ENCODE measurements at places on chromosomes 4 and X. TPM values are rescaled to one million over a fixed set of nuclear protein-coding genes. Genes with fewer than 3 reads are reported as not detected.

Gene UGT2A1
- total RNA-seq: 1.6 TPM

DNA sequence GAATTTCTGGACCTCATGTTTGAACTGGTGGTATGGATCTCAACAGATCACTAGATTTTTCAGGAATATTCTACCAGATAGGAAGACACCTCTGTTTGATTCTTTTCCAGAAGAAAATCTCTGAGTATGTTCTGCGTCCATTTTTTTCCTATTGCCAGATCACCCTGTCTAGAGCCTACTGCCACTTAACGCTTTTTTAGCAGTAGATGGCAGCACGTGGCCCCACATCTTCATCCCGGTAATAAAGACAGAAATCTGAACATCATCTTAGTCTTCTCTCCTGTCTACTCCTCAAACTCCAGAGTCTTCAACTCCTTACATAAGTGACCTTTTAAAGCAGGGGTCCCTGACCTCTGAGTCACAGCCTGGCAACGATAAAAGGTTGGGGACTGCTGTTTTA, 184.7 kb downstream of the TMA16 start:
- H3K4me3 ChIP-seq: no peak overlapping the region
- H3K27me3 ChIP-seq: no peaks in the 10 kb centered on the region
- H3K36me3 ChIP-seq: no peaks in the 10 kb centered on the region

DNA sequence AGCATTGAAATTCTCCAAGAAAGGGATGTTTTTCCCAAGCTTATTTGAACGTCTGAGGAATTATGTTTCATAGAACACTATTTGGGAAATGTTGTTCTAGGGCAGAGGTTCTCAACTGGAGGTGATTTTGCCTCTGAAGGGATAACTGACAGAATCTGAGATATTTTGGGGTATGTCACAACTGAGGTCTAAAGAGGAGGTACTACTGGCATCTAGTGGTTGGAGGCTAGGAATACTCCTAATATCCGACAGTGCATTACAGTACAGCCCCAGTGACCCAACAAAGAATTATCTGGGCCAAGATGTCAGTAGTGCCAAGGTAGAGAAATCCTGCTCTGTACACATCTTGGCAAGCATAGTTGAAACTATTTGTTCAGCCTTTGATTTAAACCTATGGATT, 6.4 kb downstream of the HSPA4L start:
- no peak overlapping the region for H3K4me3 ChIP-seq
- peaks cover under 1% of the 10 kb centered on the region for H3K4me1 ChIP-seq
- H3K27ac ChIP-seq: no peak overlapping the region
- DNase-seq: no peak
- no peaks in the 10 kb centered on the region for H3K27me3 ChIP-seq

- DNase-seq: no peak
- H3K4me3 ChIP-seq: no peak overlapping the region
- no peaks in the 10 kb centered on the region for H3K4me1 ChIP-seq
- H3K36me3 ChIP-seq: no peaks in the 10 kb centered on the region
- H3K27me3 ChIP-seq: no peaks in the 10 kb centered on the region
Measured at GRCh38 chr4:93263166-93263565, 565.4 kb upstream of the ATOH1 start.

GRCh38 chr4:184563621-184564020, 85.6 kb downstream of the CASP3 start:
- H3K27ac ChIP-seq: no peak overlapping the region
- DNase-seq: no peak

DNA sequence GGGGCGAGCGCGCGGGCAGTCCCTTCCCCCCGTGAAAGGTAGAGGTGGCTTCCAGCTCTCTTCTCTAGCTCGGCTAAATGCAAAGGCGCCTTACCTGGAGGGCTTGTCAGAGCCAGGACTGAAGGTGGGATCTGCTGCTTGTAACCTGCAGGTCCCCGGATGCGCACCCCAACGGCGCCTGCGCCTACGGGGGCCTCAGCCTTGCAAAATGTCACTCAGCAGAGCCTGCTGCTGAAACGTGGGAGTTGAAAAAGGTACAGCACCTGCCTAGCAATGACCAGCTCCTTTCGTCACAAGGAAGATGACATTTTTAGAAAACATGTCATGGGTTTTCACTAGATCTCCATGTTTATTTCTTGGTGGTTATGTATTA, 583 bp downstream of the ABHD18 start:
- DNase-seq: no peak
- no peaks in the 10 kb centered on the region for H3K27me3 ChIP-seq
- H3K4me3 ChIP-seq: peak overlapping the region; percentile 98
- H3K4me1 ChIP-seq: peaks cover 26% of the 10 kb centered on the region
- H3K36me3 ChIP-seq: no peaks in the 10 kb centered on the region

GRCh38 chr4:151195801-151196200, 81.2 kb upstream of the PRSS48 start:
- H3K27ac ChIP-seq: peak overlapping the region; percentile 92
- no peak overlapping the region for H3K4me3 ChIP-seq
- no peak for DNase-seq
- peaks cover 41% of the 10 kb centered on the region for H3K4me1 ChIP-seq
- no peaks in the 10 kb centered on the region for H3K27me3 ChIP-seq

All from suprapubic skin (tissue), 4 donors.